ENCODE measurements at places on chromosomes 6 and 20.

- DNase-seq: no peak
Measured at GRCh38 chr20:3312940-3313682, 74.1 kb upstream of the SLC4A11 start.

- no peak for DNase-seq
Measured at GRCh38 chr6:23045280-23045679, 475.9 kb downstream of the HDGFL1 start.

DNA sequence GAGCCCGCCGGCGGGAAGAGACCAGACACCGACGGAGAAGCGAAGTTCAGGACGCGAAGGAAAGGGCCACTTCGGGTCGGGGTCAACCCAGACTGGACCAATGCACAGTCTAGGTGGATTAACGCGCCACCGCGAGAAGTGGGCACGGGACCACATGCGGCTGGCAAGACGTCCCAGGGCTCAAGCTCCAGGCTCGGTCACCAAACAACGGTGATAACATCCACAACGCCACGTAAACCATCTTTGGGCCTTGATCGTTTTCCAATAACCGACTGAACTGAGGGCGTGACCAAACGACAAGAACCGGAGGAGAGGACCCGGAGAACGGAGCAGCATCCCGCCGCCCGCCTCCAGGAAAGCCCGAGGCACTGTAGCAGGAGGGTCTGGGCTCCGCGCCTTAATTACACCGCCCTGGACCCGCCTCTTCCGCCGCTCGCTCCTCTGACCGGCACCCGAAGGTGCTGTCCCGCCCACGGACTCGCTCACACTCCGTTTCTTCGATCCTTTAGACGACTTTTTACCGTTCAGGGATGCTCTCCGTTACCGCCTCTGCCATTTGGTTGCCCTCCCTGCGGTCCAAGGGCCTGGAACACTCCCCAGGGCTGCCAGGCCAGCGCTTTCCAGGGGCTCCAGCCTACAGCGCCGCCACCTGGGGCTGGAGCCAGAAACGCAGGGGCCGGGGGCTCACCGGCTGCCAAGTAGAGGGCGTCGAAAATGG lies 44.1 kb downstream of the DPPA5 start:
- peak; percentile 88 for DNase-seq

DNA sequence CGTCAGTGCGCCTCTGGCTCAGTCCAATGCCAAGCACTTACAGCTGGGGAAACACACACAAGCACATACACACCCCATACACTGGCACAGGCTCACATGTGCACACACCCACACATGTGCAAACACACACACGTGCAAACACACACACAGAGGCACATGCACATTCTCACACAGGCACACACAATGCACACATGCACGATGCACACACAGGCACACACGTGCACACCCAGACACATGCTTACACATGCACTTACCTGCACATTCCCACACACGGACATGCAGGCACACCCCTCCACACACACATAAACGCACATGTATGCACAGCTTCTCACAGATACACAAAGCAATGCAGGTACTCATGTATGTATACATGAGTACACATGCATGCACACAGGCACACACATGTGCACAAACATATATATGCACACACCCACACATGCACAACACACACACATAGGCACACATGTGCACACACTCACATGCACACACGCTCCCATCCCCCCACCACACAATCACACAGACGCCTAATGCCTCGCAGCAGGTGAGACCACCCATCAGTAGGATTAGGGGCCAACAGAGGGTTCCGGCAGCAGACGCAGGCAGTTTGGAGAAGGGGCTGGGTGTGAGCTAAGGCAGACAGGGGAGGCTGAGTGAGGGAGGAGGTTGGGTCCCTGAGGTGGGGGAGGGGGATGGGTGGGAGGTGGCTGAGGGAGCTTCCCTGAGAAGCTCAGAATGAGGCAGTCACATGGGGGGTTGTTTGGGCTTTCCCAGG lies 71.2 kb upstream of the SLCO4A1 start:
- DNase-seq: no peak

- no peak for DNase-seq
Measured at GRCh38 chr6:116012471-116012949, 48.2 kb downstream of the FRK start.

GRCh38 chr6:73579851-73580246 lies 59.0 kb upstream of the EEF1A1 start:
- DNase-seq: no peak

DNA sequence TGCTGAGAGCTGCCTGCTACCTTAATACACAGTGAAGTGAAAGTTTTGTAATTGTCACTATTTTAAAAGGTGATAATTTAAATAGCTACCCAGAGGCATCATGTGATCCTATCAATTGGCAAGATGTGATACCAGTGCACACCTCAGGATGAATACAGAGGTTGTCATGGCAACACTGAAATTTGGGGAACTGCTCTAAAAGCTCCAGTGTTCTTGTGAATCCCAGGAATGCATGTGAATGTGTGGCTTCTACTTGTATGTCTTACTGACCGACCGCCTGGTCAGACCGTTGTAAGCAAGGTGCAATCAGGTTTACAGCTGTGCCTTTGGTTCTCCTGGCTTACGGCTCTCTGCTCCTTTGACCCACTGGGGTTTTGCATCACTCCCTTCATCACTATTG lies 146.3 kb upstream of the GJE1 start:
- no peak for DNase-seq

DNA sequence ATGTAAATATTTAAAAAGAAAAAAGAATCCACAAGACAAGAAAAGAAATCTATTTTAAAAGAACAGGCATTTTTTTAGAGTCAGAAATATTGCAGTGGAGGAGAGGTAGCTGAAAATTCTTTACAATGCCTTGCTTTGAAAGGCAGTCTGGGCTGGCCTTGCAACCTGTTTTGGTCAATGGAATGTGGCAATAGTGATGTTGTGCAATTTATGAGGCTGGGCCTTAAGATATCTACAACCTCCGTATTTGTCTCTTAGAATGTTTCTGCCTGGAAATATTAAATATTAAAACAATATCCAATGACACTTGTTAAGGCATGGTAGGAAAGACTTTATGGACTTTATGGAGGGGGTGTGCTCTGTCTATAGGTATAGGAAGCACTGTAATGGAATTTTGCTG lies 14.8 kb upstream of the SCGN start:
- no peak for DNase-seq

- DNase-seq: no peak
Measured at GRCh38 chr6:37134036-37134395, 35.9 kb upstream of the PIM1 start.

DNA sequence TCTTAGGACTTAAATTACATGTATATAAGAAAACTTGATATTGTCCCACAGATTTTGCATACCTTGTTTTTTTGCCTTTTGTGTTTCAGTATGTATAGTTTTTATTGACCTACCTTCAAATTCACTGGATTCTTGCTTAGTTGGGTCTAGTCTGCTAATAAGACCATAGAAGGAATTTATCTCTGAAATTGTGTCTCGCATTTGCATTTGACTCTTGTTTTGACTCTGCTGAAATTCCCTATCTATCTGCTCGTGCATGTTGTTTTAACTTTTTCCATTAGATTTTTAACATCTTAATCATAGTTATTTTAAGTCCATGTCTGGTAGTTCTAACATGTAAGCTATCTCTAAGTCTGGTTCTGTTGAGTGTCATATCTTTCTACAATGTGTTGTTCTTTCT lies 163.9 kb downstream of the SCP2D1 start:
- DNase-seq: no peak

DNA sequence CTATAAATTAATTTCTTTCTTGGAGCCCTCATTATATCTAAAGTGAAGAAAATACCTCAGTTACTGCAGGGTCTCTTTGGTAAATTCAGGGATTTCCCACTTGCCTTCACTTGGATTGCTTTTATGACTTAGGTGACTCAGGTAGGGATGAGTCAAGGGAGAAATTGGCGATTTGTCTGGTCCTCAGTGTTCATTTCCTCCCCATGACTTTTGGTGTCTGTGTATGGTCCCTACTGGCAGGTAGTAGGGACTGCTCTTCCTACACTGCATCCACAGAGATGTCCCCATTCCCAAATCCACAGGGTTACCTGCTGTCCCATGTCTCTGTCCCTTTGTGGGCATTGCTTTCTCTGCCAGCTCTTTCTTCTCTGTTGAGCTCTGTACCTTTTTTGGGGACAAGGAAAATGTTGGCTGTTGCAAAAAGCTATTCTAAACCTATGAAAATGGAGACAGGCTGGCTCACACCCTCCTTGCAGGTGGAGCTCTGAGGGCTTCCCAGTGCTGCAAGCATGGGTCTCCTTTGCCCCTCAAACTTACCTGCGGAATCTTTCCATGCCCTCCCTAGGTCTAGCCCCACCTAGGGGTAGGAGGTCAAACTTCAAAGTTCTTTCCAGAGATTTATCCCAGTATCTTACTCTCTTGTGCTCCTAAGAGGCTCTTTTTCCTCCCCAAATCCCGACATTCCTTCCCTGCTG lies 211.9 kb downstream of the ZNF217 start:
- DNase-seq: no peak

GRCh38 chr20:41903586-41903985 lies 285.4 kb upstream of the CHD6 start:
- no peak for DNase-seq

DNA sequence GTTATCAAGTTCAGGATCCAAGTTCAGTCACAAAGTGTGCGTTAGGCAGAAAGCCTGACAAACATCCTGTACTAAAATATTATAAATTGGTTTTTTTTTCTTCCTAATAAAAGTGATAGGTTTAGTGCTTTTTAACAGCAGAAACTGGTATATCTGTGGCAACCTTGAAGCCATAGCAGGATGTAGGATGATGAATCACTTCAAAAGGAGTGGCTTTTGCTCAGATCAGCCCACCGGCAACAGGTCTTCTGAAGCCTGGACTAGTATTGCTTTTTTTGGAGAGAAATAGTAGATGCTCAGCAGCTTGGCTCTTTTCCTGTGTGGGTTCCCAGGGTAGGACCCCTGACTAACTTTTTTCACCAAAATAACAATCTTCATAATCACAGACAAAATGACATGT lies 190.8 kb downstream of the EPM2A start:
- no peak for DNase-seq

GRCh38 chr6:13677878-13678254 lies 33.8 kb downstream of the RANBP9 start:
- DNase-seq: no peak

- DNase-seq: no peak
Measured at GRCh38 chr20:49631856-49632418, 64.0 kb upstream of the PTGIS start.

DNA sequence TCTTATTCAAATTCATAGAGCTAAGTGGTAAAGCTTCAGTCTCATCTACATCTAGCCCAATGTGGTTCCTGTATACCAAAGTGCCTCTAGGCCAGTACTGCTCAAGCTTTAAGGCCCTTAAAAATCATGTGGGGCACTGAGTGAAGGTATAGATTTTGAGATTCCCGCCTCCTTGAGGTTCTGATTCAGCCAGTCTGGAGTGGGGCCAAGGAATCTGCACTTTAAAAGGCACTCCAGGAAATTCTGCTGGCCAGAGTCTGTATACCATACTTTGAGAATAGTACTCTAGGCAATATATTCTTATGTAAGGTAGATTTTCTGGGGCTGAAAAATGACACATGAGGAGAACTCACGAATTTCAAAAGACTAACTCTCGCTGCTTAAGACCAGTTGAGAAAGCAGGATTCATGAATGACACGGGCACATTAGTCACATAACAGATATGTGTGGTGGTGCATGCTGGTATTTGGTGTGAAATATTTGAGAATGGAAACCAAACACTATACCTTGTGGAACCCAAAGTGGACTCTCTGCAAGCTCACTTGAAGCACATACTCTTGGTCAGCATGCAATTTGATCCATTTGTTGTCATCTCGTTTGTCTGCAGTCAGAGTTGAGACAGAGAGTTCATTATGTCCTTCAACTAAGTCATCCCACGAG lies 47.6 kb upstream of the SIM1 start:
- no peak for DNase-seq

DNA sequence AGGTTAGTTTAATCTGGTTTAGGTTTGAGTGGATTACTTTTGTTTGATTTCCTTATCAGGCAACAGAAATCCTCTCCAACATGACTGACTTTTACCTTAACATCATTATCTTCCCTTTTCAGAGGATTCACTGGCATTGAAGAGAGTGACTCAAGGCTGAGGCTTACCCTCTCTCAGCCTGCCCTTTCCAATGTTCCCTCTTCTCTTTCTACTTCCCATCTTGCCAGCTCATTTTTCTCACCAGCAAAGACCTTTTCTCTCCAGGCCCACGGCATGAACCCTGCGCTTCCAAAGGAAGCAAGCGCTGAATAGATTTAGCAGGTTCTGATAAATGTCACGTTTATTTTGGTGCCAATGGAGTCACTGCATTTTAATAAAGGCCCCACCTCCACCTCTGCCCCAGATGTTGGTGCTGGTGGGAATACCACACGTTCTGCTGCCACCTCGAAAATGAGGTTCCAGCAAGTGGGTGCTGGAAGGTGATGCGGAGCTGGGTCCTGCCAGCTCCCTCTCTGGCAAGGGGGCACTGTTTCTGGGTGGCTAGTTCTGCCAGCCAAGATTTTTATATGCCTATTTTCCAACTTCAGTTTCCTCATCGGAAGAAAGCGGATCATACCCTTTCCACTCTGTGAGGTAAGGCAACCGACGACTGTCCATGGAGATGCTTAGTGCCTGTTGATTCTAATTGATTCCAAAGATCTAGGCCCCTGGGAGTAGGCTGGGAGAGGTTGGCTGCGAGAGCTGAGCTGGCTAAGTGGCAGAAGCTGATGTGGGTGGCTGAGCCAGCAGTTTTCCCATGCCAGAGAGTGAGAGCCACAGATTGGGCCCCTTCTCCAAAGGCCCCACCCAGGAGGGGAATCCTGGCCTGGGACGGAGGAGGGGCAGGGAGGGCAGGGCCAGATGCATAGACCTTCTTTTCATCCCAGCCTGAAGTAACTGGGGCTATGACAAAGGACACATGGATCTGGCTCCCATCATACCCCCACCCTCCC lies 87.7 kb upstream of the MAFB start:
- DNase-seq: no peak

GRCh38 chr20:37945091-37945547 lies 42.2 kb downstream of the VSTM2L start:
- no peak for DNase-seq

GRCh38 chr6:37548067-37548674 lies 48.5 kb upstream of the CCDC167 start:
- no peak for DNase-seq

DNA sequence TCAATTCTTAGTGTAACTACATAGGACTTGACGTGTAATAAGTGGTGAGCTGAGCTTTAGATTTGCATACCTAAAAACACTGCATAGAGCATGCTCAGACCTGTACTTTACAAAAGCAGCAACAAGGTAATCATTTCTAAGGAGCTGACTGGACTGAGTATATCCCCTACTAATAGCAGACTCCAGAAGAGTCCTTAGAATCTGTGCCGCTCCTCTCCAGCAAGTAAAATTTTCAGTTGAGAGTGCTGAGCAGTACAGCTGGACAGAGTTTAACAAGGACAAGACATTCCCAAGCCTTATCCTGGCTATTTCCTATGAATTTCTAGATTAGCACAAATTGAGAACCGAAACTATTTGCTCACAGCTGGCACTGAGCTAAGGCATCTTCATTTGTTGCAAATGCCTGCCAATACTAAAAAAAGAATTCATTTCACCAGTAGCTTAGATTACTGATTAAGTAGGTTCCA lies 26.1 kb upstream of the KLHL31 start:
- DNase-seq: no peak

GRCh38 chr20:35240811-35241293 lies 14.4 kb downstream of the MMP24 start:
- no peak for DNase-seq

Measured in GM13977 (cell line).